ENCODE measurements at places on chromosomes 1 and 21. TPM values are rescaled to one million over a fixed set of nuclear protein-coding genes. Genes with fewer than 3 reads are reported as not detected.

SLAMF7 gene
- polyA plus RNA-seq: 102 TPM

ZNF593OS gene
- 2.1 TPM for polyA plus RNA-seq

OXCT2 gene
- not detected for polyA plus RNA-seq

SH2D2A gene
- 23.6 TPM for polyA plus RNA-seq

ZSWIM5 gene
- polyA plus RNA-seq: 0.85 TPM

KRTAP24-1 gene
- polyA plus RNA-seq: not detected

PRKCZ gene
- polyA plus RNA-seq: 7.8 TPM

RIT1 gene
- 17.0 TPM for polyA plus RNA-seq
